ENCODE measurements at places on chromosomes 3 and 15. TPM values are rescaled to one million over a fixed set of nuclear protein-coding genes. Genes with fewer than 3 reads are reported as not detected.

The ACKR4 gene
- total RNA-seq = 0.42 TPM

GRCh38 chr3:127044996-127045395 is 62.1 kb downstream of the PLXNA1 start:
- no peak for DNase-seq

The ISLR2 gene
- total RNA-seq = 0.83 TPM

The TOPBP1 gene
- 17.1 TPM for total RNA-seq

- DNase-seq = no peak
Observed at GRCh38 chr3:153219146-153219545, 57.1 kb downstream of the RAP2B start.

The ADCY5 gene
- 228 TPM for total RNA-seq

DNA sequence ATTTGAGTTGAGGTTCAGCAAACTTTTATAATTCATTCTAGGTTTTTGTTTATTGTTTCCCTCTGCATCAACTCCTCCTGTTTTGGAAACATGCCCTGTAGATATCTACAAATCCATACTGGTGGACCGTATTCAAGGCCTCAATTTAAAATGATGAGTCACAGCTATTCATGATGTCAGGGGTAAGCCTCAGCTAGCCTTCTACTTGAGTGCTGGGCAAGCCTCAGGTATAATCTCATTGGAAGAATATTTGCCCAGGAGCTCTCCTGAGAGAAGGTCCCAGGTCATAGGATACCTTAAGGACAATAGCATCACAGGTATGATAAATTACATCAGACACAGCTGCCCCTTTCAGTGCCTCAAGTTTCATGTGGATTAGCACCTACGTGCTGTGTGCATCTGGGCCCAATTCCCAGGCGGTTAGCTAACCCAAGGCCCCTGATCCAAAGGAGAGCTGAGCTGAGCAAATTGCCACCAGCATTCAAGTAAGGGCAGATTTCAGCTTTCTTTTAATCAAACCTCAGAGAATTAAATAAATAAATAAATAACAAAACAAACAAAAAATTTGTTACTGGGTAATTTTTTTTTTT is 87.5 kb downstream of the KCNMB2 start:
- no peak for DNase-seq

The ITIH1 gene
- total RNA-seq = not detected

The COL6A5 gene
- not detected for total RNA-seq

- no peak for DNase-seq
Observed at GRCh38 chr15:67094001-67094826, 28.8 kb downstream of the SMAD3 start.

DNA sequence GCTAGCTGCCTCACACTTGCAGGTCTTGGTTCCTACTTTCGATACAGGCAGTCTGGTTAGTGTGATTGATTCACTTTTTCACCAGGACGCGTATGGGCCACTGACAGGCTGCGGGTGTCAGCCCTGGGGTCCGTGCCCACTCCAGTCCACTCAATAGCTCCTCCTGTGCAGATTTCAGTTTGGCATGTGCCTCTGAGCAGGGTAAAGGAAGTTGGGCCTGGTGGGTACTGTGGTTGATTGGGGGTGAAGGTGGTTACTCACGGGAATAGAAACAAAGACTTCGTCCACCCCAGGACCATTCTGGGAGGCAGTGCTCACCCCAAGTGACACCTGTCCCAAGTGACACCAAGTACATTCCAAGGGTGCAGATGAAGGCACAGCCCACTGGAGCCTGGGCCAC is 62.3 kb downstream of the EPHB1 start:
- DNase-seq = no peak

GRCh38 chr3:99833617-99834205 is 16.0 kb downstream of the CMSS1 start:
- DNase-seq = no peak

The SLC9A9 gene
- 14.2 TPM for total RNA-seq

The THAP10 gene
- total RNA-seq = 2.1 TPM

The GASK1A gene
- 12.9 TPM for total RNA-seq

All from esophagus muscularis mucosa (tissue), 4 donors.